Activated CD4-positive, alpha-beta T cell treated with anti-CD3 and anti-CD28 coated beads for 1 hour (primary cell): ENCODE measurements at places on chromosomes 5 and 9.

- no peak for DNase-seq
Measured at GRCh38 chr5:177319913-177320588, 8.4 kb upstream of the MXD3 start.

GRCh38 chr9:96201140-96201539 lies 100.8 kb downstream of the HSD17B3 start:
- DNase-seq: no peak

- DNase-seq: no peak
Measured at GRCh38 chr5:37991301-37992299, 151.8 kb upstream of the GDNF start.

- DNase-seq: no peak
Measured at GRCh38 chr5:124372457-124372856, 374.0 kb downstream of the ZNF608 start.

DNA sequence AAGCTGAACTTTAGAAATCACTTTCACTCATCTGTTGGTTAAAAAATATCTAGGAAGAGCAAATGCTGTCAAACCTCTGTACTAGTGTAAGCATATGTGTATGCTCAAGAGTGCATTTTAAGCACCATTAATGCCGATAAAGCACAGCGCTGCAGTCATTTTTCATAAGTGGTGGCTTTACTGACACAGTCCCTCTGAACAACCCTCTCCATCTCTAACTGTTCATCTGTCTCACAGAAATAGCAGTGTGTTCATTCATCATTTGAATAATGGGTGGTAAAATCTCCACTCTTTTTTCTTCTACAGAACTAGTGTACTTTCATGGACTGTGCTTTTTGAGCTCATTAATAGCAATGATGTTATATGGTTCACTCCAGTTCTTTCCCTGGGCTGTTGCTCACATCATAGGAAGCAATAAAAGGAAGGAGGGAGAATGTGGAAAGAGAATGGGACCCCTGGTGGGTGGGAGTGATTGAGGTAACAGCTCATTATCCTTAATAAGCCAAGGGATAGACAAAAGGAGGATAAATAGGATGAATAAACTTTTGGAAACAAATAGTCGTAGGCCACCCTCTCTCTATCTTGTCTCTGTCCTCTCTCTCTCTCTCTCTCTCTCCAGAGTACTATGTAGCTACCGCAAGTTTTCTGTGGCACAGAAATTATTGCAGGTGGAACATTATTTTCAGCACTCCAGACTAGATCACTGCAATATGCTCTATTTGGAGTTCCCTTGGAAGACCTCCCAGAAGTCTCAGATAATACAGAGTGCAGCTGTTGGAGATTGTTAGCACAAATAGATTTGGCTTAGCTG lies 117.9 kb upstream of the PRDM9 start:
- no peak for DNase-seq

GRCh38 chr5:75538211-75538610 lies 26.5 kb downstream of the POLK start:
- no peak for DNase-seq

DNA sequence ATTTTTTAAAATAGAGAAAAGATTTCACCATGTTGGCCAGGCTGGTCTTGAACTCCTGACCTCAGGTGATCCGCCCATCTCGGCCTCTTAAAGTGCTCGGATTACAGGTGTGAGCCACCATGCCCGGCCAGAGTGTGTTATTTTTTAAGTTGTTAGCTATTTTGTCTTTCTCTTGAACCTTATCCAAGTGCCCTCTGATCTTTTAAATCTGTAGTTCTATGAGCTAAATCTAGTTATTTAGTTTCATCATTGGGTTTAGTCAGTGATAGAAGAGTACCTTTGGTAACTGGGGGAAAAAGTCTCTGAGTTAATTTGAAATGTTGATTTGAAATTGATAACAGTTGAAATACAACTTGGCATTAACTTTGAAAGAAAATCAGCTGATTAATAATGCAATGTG lies 88.3 kb downstream of the NNT start:
- DNase-seq: no peak
